ENCODE measurements at places on chromosomes 5 and 9.

- DNase-seq = no peak
Observed at GRCh38 chr9:71766663-71767062, 1.6 kb downstream of the CEMIP2 start.

- DNase-seq = no peak
Observed at GRCh38 chr9:108575276-108575675, 280.5 kb downstream of the ACTL7B start.

DNA sequence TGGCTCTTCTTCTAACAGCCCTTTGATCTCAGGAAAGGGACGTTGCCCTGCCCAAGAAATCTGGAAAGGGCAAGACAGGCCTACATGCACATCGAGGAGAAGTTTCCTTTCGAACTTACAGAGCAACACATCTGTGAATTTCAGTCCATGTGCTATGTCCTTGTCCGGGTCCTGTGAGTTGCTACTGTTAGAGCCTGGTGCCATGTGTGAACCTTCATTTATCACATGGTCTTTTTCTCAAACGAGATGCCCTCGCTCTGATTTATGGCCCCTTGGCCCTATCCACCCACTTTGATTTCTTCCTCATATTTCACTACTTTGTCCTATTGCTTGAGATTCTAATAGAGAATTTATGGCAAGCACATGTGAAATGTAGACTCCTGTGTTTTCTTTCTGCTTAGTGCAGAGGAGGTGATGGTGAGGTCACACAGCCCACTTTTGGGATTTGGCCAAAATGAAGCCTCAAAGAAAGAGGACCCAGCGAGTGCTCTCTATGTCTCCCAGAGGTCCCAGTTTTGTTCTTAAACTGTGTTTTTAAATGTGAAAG lies 153.1 kb downstream of the SNCAIP start:
- no peak for DNase-seq

GRCh38 chr5:37037840-37038239 lies 161.3 kb downstream of the NIPBL start:
- DNase-seq = no peak

DNA sequence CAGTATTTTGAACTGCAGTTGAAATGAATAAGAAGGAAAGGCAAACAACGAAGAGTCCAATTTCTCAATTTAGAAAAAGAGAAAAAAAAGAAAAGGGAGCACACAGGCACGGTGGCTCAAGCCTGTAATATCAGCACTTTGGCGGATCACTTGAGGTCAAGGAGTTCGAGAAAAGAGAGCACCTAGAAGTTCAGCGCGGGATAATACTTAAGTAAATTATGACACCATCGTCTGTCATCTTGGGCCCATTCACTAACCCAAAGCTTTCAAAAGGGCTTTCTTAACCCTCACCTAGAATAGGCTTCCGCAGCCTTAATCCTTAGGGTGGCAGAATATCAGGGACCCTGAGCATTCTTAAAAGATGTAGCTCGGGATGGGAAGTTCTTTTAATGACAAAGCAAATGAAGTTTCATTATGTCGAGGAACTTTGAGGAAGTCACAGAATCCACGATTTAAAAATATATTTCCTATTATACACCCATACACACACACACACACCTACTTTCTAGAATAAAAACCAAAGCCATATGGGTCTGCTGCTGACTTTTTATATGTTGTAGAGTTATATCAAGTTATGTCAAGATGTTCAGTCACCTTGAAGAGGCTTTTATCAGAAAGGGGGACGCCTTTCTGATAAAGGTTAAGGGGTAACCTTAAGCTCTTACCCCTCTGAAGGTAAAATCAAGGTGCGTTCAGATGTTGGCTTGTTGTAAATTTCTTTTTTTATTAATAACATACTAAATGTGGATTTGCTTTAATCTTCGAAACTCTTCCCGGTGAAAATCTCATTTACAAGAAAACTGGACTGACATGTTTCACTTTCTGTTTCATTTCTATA lies 602 bp upstream of the CD274 start:
- no peak for DNase-seq

- no peak for DNase-seq
Observed at GRCh38 chr5:149046196-149046829, 16.5 kb downstream of the SH3TC2 start.

- no peak for DNase-seq
Observed at GRCh38 chr5:177545487-177546257, 8.7 kb downstream of the FAM193B start.

DNA sequence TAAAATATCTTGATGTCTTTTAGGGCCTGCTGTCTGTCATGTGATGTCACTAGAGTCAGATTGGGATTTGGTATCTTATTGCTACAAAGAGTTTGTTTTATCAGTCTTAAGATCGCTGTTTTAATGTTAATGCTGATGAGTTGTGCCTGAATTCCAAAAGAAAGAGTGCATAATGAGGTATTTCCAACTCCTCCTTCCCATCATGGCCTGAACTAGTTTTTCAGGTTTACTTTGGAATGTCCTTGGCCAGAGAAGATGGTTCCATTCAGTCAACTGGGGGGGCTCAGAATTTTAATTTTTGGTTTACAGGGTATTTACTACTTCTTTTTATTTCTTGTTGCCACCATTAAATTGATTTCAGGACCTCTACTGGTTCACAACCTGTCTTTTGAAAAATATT lies 74.3 kb upstream of the MARCHF11 start:
- no peak for DNase-seq

- DNase-seq = no peak
Observed at GRCh38 chr9:1870915-1871314, 144.2 kb upstream of the SMARCA2 start.

Data from NCI-H1092 treated with DMSO at 0.1 percent for 48 hours (cell line).